ENCODE measurements at places on chromosomes 4 and X.

DNA sequence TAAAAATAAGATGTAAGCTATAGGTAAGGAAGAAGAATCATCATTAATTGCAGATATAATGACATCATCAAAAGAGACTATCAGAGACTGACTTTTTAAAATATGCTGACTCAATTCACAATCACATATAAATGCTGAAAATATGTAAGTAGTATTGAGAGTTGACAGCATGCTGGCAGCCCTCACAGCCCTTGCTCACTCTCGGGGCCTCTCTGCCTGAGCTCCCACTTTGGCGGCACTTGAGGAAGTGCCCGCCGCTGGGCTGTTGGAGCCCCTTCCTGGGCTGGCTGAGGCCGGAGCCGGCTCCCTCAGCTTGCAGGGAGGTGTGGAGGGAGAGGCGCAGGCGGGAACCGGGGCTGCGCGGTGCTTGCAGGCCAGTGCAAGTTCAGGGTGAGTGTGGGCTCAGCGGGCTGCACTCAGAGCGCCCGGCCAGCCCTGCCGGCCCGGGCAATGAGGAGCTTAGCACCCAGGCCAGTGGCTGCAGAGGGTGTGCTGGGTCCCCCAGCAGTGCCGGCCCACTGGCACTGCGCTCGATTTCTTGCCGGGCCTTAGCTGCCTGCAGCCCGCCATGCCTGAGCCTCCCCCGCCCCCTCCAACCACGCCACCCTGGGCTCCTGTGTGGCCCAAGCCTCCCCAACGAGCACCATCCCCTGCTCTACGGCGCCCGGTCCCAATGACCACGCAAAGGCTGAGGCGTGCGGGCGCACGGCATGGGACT is 68.9 kb downstream of the RAB28 start:
- no peak for DNase-seq

GRCh38 chr4:28427306-28428085 is 1566.9 kb downstream of the STIM2 start:
- DNase-seq = no peak

DNA sequence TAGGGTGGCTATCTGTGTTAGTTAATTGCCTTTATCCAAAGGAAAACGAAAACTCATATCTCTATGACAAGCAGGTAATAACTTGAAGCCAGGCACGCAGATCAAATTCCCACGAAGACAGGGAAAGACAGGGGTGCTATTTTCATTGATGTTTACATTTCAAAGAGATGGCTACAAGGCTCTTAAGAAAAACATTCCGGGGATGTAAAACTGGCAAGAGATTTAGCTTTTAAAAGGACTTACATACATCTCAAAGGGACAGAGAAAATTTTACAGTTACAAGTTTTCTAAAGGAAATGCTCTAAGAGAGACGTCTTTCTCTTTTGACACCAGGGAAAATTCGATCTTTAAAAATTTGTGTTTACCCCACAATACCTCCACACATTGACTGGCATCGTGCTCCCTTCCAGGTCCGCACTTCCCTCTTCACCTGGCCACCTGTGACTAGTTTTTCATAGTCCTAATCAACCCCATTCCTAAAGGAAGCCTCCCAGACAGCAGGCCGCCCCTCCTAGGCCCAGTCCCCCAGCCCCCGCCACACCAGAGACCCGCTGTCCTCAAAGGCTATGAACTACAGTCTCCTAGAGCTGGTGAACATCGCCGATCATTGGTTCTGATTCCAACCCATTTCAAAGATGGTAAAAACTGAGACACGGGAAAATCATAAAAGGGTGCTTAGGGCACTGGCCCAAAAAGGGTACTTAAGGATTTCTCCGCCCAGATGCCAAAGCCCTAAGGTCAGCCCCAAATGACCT is 649 bp upstream of the ARAF start:
- DNase-seq = no peak

DNA sequence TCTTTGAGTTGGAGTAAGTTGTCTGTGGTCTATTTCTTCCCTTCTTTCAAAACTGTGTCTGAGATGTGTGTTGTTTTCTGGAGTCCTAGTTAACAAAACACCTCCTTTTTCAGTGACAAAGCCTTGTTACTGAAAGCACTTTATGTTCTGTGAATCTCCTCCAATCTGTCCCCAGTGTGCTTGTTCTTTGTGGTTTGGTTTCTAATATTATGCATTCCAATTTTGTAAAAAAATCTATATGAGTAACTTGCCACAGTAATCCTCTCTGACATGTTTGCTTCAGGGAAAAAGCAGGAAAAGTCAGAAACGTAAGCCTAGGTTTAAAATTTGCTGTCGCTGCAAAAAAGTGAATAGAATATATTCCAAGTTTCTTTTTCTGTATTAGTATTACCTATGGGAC is 12.4 kb downstream of the PRRG1 start:
- no peak for DNase-seq

- no peak for DNase-seq
Observed at GRCh38 chr4:121272526-121272925, 108.3 kb downstream of the QRFPR start.

DNA sequence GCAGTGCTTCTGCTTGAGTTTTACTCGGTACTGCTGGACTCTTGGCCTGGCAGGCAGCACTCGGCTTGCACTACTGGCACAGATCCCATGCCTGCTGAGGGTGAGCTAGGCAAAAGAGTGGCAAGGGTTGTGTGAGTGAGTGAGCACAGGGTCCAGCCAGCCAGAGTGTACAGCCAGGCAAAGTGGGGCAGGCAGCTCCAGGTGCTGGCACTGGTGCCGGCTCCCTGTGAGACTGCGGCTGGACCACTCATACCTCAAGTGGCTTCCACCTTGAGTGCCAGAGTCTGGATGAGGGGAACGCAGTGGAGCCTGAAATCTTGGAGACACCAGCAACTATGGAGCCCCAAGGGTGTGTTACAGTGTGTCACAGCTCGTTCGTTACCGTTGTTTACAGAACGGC is 1451.9 kb upstream of the AGA start:
- DNase-seq = no peak

GRCh38 chr4:37392521-37393255 is 148.1 kb downstream of the NWD2 start:
- no peak for DNase-seq

GRCh38 chr4:158411269-158411668 is 110.4 kb upstream of the RXFP1 start:
- no peak for DNase-seq

GRCh38 chr4:169117591-169118081 is 107.6 kb upstream of the CBR4 start:
- DNase-seq = no peak

- DNase-seq = no peak
Observed at GRCh38 chrX:107669885-107670628, 41.7 kb downstream of the PRPS1 start.

DNA sequence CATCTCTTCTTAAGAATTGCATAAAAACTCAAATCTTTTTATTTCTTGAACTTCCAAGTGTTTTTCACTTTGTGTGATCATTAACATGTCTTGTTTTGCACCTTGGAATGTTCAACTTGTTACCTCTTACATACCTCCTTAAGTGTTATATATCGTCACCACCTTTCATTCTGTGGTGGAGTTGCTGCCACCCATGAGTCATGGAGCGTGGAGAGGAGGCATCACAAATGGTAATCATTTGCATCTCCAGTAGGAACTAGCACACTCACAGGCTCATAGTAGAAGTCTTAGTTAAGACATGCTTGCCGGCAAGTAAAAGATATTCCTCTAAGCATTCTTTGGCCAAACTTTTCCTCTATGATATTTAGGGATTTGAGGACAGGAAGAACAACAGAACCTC is 67.0 kb upstream of the VCX start:
- DNase-seq = no peak

DNA sequence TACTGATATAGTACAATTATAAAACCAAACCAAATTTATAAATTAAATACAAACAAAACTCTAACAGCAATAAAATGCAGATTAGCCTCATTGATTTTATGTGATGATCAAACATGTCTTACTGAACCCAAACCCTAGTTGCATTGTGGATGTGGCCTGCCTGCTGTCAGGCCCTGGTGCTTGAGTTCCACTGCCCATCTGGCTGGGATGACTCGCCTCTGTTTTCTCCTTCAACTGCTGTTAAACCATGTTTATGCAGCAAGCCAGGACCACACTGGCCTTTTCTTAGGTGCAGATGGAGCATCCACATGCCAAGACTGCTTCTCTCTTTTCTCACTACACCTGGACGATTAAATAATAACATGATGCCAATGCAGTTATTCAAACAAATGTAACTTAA is 22.6 kb downstream of the NAP1L5 start:
- no peak for DNase-seq

DNA sequence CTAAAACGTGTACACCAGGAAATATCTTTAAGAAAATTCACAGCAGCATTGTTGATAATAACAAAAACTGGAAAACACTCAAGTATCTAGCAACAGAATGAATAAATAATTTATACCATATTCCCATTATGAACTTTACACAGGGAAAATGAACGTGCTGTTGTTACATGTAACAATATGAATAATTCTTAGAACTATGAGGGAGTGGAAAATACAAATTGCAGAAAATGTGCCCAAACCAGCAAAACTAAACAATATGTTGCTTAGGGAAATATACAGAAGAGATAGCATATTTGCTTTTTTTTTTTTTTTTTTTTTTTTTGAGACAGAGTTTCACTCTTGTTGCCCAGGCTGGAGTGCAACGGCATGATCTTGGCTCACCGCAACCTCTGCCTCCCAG is 14.8 kb upstream of the FAT1 start:
- no peak for DNase-seq

DNA sequence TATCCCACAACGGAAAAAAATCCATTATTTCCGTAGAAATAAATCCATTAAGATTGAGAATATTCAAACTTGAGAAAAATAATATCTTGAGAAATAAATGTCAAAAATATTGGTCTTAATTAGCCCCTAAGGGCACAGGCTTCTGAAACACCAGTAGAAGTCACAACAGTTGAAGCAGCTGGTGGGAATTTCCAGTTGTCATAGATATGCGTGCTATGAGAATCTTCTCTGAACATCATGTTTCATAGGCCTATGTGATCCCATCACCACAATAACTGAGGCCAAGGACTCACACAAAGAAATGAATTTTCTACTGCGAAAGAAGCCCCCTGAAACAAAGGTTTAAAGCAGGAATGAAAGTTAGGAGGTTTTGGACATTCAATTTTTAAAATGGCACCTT is 292.0 kb downstream of the DTHD1 start:
- DNase-seq = no peak

GRCh38 chr4:138235419-138235952 is 6.7 kb downstream of the SLC7A11 start:
- DNase-seq = no peak

DNA sequence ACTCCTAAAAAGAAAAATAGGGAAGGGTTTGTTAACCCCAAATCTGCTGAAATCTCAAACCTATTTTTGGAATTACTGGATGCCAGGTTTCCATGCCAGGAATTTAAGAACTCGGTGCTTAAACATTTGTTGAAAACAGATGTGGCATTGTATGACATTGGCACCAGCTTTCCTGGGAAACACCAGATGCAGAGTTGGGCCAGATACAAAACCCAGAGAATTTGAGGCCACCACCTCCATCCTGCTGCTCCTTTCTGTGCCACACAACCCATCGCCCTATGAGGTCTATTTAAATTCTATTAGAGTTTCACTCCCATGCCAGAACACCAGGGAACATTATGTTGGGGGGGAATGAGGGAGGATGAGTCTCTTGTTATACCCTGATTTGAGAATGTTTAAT is 71.7 kb downstream of the ARAP2 start:
- no peak for DNase-seq

DNA sequence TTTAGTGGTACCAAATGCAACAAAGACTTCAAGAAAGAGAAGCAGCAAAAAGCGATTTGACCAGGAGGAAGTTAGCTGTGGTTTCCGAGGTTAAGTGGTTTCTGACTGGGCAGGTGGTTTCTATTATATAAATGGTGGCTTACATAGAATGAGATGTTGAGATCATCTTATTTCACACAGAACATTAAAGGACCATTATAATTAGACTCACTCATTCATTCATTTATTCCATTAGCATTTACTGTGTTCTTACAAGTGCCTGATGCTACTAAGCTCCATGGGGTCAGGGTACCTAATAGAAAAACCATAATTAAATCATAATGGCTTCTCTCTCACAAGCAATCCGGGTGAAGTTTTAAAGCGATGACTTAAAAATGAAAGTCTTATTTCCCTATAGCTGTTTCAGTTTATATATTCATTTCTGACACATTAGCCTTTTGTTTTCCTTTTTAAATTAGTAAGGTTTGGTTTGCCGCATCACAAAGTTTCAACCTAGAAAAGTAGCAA is 10.6 kb downstream of the TSPAN6 start:
- peak; percentile 39 for DNase-seq

DNA sequence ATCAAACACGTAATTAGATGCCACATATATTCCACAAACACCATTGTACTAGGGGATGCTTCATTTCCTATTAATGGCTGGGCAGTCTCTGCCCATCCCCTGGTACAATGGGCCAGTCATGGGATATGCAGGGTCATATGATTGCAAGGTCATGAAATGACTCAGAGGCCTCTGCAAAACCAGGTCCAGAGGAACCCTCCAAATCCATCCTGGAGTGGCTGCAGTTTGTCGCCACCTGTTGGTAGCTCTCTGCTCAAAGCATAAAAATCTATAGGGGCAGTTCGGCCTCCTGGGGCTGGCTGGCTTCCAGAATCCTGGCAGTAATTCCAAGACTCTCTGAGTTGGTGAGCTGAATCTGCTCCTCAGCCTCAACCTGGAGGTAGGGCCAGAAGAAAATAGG is 22.9 kb upstream of the PUDP start:
- DNase-seq = peak; percentile 37

DNA sequence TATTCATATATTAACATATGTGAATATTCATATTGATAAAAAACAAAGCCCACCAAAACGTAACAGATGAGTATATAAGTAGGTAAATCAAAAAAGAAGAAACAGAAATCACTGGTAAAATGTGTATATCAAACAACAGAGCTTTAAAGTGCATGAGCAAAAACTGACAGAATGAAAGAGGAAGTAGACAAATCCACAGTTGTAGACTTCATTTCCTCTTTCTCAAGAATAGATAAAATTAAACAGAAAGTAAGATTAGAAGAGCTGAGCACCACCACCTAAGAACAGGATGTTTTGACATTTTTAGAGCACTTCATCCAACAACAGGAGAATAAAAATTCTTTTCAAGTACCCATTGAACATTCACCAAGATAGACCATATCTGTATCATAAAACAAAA is 64.6 kb downstream of the CNKSR2 start:
- DNase-seq = no peak

- no peak for DNase-seq
Observed at GRCh38 chrX:23503835-23504539, 163.3 kb upstream of the PRDX4 start.

DNA sequence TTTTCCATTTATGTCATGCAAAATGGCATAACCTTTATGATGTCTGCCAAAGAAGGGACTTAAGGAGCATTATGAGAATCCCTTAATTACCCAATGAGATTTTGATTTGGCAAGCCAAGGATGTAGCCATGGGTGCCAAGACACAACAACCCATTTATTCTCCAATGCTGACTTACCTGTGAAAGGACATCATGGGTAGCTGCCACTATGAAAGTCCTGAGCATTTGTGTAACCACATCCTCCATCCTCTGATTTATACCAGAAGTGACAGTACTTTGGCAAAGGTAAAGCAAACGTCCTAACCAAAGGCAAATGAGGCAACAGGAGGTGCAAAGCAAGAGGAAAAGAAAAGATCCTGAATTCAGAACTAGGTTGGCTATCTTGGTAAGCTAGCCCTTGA is 87.3 kb upstream of the EMCN start:
- no peak for DNase-seq

- no peak for DNase-seq
Observed at GRCh38 chr4:99506781-99507180, 4.0 kb upstream of the C4orf17 start.

GRCh38 chr4:38510201-38510600 is 153.8 kb upstream of the KLF3 start:
- DNase-seq = no peak

Data from activated CD8-positive, alpha-beta T cell treated with anti-CD3 and anti-CD28 coated beads, Interleukin-2, amount 10 ng/mL, durations not matched to agents 7 days and 5 days (primary cell).